GM13977 (cell line): ENCODE measurements at places on chromosomes 2 and 18.

GRCh38 chr2:190802626-190803209 lies 77.9 kb upstream of the GLS start:
- no peak for DNase-seq

DNA sequence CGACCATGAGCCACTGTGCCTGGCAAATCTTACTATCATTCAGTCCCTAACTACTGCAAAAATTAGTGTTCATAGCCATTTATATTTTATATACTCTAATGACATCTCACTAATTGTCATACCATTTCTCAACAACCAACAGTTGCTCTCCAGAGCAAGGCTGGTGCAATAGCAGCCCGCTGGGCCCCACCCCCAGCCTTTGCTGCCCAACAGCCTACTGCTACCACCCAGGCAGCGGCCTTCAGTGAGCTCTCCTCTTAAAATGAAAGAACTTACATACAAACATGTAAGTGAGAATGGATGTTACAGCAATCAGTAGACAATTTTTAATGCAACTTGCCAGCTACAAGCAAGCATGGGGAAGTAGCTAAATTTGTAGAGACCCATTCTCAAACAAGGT lies 90.5 kb downstream of the HNRNPLL start:
- no peak for DNase-seq

- no peak for DNase-seq
Observed at GRCh38 chr2:126650994-126651393, 5.0 kb upstream of the GYPC start.

DNA sequence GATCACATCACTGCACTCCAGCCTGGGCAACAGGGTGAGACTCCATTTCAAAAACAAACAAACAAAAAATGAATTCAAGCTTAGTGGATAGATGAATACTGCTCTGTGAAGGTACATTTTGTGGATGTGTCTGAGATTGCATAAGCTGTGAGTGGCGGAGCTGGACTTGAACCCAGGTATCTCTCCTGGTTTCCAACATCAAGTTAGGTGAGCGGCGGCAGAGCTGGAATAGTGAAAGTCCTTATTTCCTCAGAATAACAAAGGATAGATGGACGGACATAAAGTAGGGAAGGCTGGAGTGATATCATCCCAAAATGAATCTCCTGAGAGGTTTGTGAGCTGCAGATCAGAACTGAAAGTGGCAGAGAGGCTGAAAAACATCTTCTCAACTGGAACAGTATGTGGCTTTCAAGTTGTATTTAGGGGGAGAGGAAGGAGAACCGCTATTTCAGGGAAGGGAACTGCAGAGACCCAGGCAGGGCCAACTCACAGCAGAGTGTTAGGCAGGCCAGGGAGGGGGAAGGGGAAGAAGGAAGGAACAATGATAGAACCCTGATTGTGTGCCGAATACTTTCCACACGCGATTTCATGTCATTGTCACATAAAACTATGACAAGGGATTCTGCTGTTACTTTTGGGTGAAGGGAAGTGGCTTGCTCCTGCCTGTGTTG lies 106.2 kb downstream of the LPIN1 start:
- no peak for DNase-seq

- no peak for DNase-seq
Observed at GRCh38 chr2:85253890-85254289, 73.9 kb downstream of the TGOLN2 start.

DNA sequence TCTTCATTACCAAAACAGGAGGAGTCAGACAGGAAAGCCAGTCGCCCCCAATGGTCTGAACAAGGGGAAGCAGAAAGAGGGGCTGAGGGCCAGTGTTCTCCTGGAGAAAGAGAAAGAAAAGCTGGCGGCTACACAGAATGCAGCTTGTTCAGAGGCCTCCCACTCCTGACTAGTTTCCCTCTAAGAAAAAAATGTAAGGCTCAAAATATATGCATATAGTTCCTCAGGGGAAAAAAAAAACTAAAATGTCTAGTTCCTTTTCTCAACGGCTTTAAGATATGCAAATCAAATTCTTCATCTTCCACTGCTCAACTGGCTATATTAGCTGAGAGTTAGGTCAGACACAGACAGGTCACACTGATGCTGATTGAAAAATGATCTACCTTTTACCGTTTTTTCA lies 18.6 kb downstream of the MBOAT2 start:
- DNase-seq = no peak

GRCh38 chr2:174635015-174635593 lies 37.5 kb upstream of the WIPF1 start:
- DNase-seq = no peak

DNA sequence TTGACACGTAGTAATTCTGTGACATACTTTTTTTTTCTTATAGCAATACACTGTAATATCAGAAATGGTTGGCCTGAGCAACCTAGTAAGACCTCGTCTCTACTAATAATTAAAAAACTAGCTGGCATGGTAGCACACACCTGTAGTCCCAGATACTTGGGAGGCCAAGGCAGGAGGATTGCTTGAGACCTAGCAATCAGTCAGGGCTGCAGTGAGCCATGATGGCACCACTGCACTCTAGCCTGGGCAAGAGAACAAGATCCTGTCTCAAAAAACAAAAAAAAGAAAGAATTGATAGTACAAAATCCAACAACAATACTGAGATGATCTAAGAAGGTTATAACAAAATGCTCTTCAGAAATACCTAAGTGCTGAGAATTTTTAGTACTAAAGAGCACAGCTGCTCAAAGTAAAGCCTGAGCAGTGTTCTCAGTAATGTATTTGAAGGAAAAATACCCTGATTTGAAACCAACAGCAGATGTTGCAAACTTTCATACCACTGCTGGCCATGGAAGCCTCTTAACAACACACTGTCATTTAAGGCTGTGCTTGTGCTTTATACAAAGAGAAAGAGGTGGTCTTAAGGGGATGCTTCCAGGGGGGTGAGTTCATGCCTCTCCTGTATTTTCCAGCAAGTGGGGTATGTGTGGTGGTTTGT lies 132.6 kb upstream of the CDCA7 start:
- DNase-seq = no peak

DNA sequence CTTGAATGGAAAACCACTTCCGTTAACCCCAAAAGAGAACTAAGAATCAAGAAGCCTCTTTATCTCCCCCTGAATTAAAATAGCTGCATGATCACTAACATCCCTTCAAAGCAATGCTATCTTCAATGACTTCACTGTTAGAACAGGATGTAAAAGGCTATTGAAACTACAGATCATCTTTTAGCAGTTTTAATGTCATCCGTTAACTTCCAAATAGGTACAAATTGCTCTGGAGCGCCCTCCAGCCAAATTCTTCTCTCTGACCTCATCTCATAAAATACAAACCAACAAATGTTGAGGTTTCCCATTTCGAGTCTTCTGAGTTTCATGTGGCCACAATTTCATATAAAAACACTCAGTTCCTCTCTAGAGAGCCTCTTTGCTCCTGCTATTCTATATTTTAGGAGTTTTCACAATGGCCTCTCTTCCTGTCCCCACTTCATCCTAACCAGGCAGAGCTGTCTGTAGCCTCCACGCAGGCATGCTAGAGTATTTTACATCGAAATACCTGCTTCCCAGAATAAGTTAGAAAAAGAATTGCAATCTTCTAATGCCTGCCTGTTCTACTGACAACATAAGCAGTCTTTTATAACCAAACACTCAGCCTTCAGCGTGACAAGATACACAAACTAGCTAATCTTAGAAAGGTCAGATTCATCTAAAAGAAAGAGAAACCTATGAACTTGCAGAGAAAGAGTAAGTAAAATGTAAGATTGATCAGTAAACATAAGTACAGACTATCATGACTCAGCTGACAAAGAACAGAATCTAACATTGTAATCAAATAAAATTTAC lies 37.9 kb downstream of the B4GALT6 start:
- no peak for DNase-seq

GRCh38 chr2:60839126-60839813 lies 42.1 kb upstream of the REL start:
- DNase-seq = peak; percentile 42

DNA sequence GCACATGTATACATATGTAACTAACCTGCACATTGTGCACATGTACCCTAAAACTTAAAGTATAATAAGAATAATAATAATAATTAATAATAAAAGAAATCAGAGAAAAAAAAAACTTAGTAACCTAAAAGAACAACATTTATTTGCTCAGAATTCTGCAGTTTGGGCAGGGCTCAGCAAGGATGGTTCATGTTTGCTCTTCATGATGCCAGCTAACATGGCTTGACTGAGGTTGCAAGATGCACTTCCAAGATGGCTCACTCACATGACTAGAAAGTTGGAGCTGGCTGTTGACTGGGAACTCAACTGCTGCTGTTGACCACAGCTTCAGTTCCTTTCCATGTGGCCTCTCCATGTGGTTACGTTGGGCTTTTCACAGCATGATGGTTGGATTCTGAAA lies 56.4 kb downstream of the KLHL29 start:
- no peak for DNase-seq

- DNase-seq = no peak
Observed at GRCh38 chr2:239721531-239721930, 303.6 kb downstream of the NDUFA10 start.

- no peak for DNase-seq
Observed at GRCh38 chr18:13983506-13983905, 68.2 kb upstream of the MC2R start.

DNA sequence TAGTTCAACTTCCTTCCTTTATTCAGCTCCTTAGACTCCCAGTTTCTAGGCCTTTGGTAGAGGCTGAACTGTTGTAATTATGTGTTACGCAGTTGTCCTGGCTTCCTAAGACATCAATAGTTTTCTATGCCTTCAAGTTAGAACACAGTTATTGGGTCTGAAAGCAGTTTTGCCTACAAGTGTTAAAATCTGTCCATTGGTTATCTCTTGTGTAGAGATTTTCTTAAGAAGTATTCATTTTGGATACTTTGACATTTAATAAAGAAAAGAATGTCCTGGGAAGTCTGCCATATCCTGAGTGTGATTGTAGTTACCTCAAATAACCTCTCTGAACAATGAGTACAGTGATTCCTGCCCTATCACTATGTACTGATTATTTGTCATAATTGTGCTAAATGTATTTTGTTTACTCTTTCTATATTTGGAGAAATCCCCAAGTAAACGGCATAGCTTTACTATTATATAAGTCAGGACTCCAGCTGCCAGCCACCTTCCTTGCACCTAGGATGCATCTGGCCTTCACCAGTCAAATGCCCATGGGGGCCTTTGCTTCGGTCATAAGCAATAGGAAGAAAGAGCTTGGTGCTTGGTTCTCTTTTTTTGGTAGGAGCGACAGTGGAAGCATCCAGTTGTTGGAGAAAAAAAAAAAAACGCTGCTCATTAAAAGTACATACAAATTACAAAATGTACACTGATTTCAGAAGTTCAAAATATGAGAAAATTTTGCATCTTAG lies 449.5 kb upstream of the PKDCC start:
- DNase-seq = no peak

DNA sequence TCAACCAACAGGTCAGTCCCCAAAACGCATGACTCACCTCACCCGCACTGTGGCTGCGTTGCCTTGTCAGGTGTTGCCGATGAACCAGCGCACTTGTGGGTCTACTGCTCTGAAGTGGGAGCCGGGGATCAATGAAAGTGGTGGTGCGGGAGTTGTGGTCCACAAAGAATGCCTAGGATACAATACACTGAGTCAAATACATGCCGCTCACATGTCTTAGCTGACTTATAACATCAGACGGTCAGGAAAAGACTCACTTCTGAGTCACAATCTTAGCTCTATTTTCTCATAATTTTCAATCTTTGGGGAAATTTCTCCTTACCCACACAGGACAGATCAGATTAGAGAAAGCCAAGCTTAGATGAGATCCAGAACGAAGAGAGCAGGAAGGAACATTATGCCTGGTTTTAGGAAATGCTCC lies 107.1 kb upstream of the STK17B start:
- no peak for DNase-seq
